ENCODE measurements at places on chromosomes 1 and 21. TPM values are rescaled to one million over a fixed set of nuclear protein-coding genes. Genes with fewer than 3 reads are reported as not detected.

The RIMKLA gene
- total RNA-seq = 0.23 TPM

The TNFRSF25 gene
- total RNA-seq = 393 TPM

The ANKRD65 gene
- not detected for total RNA-seq

The CAPN8 gene
- 0.91 TPM for total RNA-seq

The PITHD1 gene
- total RNA-seq = 80.6 TPM

The FAM151A gene
- total RNA-seq = not detected

The HES3 gene
- not detected for total RNA-seq

The C1orf87 gene
- not detected for total RNA-seq

The CRYAA gene
- total RNA-seq = not detected

The PADI1 gene
- total RNA-seq = not detected

The DIO1 gene
- not detected for total RNA-seq

The EVA1B gene
- total RNA-seq = 10.8 TPM

Measured in T-helper 17 cell (primary cell).